ENCODE measurements at places on chromosomes 11 and 22.

- DNase-seq: no peak
These were observed 35.3 kb downstream of the IGF2 start for GRCh38 chr11:2103668-2104523.

DNA sequence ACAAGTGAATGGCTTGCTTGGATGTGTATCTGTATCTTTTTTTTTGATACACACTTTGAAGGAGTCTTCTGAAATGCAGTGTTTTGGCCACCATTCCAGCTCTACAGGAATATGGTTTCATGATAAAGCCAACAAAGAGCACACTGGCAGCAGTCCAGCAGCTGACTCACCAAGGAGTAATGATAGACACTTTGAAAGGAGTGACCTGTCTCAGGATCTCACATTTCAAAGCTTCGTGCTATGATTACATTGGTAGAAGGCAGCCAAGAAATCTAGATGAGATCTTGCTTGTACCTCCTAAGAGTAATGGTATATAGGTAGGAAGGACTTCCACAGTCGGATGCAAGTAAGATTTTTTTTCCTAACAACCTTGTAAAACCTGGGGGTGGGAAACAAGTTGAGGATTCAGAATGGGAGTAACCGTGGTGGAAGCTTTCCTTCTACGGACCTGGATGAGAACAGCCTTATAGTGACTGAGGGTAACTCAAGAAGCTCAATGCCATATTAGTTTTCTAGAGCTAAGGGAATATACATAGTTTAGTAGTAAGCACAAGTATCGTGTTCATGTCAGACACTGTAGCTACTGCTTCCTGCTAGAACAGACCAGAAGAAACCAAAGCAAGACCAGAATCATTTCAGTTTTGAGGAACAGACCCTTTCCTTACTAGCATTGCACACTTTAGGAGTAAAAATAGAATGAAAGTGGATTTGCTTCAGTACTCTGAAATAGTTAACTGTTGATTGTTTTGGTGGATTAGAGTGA lies 25.0 kb downstream of the MTMR3 start:
- no peak for DNase-seq

- no peak for DNase-seq
These were observed 13.8 kb downstream of the PARVG start for GRCh38 chr22:44194569-44194968.

- DNase-seq: no peak
These were observed 224.8 kb upstream of the ZBED5 start for GRCh38 chr11:11082646-11083045.

DNA sequence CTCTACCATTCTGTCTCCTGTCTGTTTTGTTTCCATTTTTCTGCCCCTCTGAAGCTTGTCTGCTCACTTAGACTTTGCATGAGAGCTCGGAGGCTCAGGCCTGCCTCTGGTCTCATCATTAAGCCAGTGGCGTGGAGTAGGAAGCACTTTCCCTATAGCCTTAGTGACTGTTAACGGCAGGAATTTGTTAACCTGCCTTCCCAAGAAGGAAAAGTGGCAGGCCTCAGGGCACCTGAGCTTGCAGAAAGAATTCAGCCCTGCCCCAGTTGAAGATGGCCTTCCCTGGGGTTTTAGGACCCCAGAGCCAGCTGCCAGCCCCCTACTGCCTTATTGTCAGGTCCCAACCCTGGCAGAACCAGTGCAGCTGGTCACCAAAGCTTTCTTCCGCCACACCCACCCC lies 93.2 kb downstream of the PKNOX2 start:
- no peak for DNase-seq

GRCh38 chr22:35230839-35231584 lies 26.3 kb upstream of the HMGXB4 start:
- DNase-seq: no peak

DNA sequence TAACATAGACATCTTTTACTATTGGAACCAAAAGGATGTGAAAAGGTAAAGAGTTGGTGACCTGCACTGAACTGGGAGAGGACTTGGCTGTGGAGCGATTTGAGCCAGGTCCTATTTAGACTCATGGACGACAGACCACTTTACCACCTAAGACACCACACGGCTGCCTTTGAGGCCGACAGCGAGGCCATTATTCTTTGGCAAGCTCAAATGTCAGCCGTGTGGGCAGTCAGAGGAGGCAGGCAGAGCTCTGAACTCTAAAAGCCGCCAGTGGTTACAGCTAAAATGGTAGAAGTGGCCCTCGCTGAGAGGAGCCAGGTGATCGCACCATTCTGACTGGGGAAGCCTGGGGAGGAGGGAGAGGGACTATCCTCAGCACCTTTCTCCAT lies 50.5 kb downstream of the SCUBE1 start:
- no peak for DNase-seq

DNA sequence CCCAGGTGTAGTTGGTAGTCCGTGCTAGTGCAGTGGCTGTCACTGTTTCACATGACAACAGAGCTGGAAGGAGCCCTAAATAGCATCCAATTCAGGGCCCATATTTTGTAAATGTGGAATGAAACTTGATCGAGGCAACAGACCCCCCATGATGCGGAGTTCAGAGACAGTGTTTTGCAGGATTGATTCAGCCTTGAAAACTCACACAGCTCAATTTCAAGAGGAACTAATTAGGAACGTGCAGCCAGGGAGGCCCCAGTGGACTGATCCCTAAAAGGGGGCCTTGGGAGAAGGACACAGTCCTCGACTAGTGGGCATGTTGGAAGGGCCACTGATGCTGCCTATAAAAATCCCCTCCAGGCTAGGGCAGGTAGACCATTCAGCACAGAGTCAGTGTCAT lies 61.0 kb upstream of the TTC12 start:
- no peak for DNase-seq

GRCh38 chr11:118448294-118448693 lies 12.0 kb downstream of the KMT2A start:
- DNase-seq: no peak

GRCh38 chr11:128424851-128425285 lies 162.5 kb downstream of the ETS1 start:
- no peak for DNase-seq

- DNase-seq: no peak
These were observed 2.9 kb upstream of the HMBS start for GRCh38 chr11:119081682-119082260.

DNA sequence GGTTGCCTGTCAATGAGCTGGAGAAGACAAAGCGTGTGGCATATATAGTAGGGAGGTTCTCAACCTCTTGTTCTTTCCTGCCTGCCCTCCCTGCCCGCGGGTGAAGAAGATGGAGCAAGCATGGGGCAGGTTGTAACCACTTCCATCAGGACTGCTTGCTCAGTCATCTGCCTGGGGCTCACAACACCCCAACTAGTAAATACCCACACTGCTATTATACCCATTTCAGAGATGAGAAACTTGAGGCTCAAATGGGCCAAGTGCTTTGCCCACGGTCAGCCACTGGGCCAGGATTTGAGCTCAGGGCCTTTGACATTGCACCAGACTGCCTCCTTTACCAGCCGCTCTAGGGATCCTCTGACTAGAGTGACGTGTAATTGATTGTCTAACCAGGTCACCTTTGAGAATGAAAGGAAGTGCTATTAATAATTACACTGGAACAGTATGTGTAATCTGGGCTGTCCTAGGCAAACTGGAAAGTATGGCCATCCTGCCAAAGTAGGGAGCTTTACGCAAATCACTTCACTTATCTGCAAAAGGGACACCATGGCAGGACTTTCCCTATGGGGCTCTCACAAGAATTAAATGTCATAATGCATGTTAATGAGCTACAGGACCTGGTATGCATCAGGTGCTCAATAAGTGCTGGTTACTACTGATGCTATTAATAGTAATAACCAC lies 2.8 kb upstream of the CDC42EP1 start:
- DNase-seq: no peak

DNA sequence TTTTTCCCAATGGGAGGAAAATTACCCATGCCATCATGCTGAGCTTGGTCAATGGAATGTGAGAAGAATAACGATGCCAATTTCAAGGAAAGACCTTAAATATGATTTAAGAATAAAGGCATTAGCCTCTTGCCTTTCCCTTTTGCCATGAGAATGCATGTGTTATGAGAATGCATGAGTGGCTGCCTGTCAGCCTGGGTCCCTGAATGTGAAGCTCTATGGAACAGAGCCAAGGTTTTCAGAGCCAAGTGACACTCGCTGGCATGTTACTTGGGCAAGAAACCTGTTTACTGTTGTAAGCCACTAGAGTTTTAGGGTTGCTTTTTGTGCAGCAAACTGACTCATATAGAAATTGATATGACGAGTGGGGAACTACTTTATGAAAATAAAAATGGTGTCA lies 75.7 kb downstream of the JRKL start:
- DNase-seq: no peak

DNA sequence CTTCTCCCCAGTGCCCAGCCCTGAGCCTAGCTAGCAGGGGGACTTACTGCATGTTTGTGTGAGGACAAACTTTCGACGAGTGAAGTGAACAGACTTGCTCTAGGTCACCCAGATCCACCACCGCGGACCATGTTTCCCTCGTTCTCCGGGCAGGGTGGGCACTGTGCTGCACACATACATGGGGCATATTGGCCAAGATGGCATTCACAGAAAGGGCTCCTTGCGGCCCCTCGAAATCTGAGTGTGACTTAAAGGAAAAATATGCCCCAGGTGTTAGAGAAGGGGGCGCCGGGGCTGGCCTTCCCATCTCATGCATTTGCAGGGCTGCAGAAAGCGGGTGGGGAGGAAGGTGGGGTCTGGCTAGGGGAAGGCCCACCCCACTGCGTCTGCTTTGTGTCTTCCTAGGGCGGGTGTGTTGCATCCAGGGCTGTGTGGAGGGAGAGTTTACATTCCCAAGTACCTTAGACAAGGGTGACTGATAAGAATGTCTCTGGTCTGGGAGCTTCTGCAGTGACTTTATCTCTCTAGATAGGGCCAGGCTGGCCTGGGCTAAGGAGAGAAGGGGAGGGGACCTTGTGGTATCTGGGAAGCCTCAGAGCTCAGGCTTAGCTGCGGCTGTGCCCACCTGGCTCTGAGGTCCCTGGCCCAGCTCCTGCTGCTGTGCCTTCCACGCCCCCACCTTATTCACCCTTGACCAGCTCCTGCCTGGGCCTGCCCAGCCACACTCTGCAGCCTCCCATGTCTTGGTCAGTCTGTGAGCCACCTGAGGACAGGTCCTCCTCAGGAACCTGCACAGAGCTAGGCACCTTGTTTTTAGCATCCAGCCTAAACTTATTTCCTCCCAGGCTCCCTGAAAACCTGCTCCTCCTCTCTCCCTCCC lies 45.8 kb downstream of the LRRC32 start:
- no peak for DNase-seq

GRCh38 chr22:46815896-46816731 lies 53.7 kb downstream of the TBC1D22A start:
- no peak for DNase-seq

DNA sequence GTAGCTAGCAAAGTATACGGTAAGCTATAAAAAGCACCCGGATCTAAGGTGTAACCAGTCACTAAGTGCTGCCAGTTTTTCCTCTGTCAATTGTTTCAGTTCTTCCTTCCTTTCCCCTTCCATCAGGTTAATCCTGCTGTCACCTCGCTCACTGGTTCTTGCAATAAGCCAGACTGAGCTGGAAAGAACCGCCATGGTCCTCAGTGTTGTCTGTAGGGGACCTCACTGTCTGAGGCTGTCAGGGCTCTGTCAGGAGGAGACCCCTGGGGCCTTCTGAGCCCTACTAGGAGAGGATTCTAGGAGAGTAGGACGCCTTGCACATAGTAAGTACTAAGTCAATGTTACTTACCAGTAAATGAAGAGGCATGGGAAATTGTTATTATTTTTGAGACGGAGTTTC lies 1.4 kb upstream of the TBC1D22A start:
- no peak for DNase-seq

DNA sequence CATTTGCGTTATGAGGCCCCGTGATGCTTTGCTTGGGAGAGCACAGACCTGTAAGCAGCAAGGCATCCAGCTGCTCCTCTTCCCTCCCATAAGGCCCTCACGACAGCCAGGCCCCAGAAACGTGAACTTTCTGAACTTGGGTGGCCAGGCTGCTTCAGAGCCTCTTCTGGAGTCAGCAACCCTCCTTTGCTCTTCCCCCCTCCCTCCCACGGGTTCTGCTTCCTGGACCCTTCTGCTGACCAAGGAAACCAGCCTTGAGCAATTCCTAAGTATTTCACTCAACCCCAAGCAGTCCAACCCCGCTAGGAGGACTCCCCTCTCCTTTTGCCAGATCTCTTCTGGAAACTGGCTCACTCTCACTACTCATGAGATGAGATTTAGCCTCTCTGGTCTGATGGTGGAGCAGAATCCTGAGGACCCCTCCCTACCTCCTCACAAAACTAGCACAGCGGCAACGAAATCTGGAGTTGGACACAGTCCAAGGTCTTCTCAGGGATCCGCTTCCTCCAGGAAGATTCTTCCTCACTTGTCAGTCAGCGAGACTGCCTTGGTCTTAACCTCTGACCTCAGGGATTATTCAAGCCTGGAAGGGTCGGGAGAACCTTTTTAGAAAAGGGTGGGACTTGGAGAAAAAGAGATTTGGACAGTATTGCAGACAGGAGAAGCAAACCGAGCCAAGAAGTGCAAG lies 86.2 kb downstream of the UBASH3B start:
- DNase-seq: no peak

Measured in cerebellar nuclear complex (tissue), 1 donor.